ENCODE measurements at places on chromosomes 5 and 9.

GRCh38 chr9:111068383-111068730, 30.1 kb upstream of the LPAR1 start:
- DNase-seq = no peak

DNA sequence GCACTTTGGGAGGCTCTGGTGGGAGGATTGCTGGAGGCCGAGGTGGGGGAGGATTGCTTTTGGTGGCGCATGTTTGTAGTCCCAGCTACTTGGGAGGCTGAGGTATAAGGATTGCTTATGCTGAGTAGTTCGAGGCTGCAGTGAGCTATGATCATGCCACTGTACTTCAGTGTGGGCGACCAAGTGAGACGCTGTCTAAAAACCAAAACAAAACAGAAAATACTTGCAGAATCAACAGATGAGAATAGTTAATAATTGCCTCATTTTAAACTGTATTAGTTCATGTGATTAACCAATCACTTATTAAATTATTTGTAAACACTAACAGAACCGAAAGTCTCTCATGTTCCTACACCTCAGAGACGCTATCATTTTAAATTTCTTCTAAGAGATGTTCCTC, 118.1 kb downstream of the CCDC171 start:
- no peak for DNase-seq

- DNase-seq = no peak
Observed at GRCh38 chr5:78215972-78216371, 78.5 kb downstream of the AP3B1 start.

- DNase-seq = no peak
Observed at GRCh38 chr5:141121985-141122384, 367 bp downstream of the PCDHB4 start.

GRCh38 chr5:60055168-60055567, 161.6 kb upstream of the PDE4D start:
- DNase-seq = no peak

GRCh38 chr5:136082390-136083193, 50.1 kb upstream of the SMAD5 start:
- peak; percentile 70 for DNase-seq

GRCh38 chr5:154858972-154859871, 795 bp downstream of the CNOT8 start:
- DNase-seq = peak; percentile 66

- no peak for DNase-seq
Observed at GRCh38 chr5:133698259-133698554, 85.9 kb upstream of the FSTL4 start.

All from suppressor macrophage treated with lipopolysaccharide for 4 hours (primary cell).